ENCODE measurements at places on chromosomes 13 and 19.

- peak; percentile 87 for DNase-seq
These were observed 5.5 kb downstream of the EPS8L1 start for GRCh38 chr19:55080968-55081769.

GRCh38 chr19:1907563-1908363 is 2.6 kb downstream of the ADAT3 start:
- DNase-seq, result no peak

- no peak for DNase-seq
These were observed 4.8 kb upstream of the ATF5 start for GRCh38 chr19:49924004-49924880.

DNA sequence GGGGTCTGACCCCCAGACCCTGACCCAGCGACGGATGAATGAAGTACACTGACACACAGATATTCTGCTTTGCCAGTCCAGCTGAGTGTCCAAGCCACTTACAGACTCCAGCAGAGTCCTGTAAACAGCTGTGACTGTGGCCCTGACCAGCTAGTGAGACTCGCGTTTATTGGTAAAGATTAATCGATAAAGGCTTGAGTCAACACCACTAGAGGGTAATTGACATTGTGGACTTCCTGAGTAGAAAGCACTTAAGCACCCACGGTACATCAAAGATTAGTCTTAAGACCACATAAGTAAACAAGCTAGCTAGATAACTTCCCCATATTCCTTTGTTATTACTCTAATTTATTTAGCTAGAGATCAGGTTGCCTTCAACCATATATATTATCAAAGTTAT is 146.0 kb downstream of the OXGR1 start:
- no peak for DNase-seq

DNA sequence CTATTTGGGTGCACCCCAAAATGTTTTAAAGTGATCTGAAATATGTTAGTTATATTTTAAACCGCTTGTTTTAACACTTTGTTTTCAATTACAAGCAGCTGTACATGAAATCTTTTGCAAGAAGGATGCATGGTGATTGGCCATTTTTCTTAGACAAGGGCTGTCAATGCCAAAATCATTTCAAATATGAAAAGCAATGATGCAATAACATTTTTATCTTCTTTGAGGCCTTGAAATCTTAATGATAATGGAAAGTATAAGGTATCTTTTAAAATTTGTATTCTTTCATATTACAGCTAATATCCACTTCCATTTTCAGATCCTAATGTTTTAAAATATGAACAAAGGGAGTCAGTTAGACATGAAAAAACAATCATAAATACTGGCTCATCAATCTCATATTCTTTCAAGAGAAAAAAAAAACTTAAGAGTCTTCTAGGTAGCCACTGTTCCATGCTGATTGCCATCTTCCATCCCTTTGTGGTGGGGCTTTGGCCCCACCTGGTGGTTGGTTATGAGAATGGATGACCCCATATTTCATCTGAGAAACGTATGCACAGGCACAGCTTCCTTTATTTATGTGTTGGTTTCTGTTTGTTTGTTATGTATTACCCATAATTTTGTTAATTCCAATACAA is 330.3 kb upstream of the MIR17HG start:
- DNase-seq, result peak; percentile 65

DNA sequence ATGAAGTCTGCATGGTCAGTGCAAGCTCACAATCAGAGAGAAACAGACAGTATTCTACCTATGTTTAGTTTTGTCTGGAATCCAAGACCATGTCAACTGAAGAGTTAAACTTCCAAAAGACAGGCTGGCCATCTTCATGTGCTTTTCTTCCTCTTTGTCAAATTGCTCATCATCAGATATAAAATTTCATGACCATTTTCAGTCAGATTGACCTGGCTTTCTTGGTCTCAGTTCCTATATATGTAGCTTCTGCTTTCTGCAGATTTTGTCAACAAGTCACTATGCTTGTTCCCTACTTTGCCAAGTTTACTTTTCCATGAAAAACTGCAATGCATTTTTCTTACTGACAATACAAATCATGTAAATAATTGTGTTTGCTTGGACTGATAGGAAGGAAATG is 13.9 kb downstream of the SLC46A3 start:
- DNase-seq, result no peak

DNA sequence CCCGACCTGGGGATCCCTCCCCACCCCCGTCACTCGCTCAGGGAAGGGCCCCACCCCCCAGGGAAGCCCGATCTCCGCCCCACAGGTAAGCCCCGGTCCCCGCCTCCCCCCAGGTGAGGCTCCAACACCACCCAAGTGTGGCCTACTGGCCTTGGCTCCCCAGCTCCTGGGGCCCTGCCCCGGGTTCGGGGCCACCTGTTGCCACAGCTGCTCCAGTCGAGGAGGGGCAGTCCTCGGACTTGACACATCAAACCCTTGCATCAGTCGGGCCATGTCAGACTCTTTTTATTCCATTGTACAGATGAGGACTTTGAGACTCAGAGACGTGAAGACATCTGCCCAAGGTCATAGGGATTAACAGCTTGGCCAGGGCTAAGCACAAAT is 512 bp downstream of the CC2D1A start:
- peak; percentile 27 for DNase-seq

DNA sequence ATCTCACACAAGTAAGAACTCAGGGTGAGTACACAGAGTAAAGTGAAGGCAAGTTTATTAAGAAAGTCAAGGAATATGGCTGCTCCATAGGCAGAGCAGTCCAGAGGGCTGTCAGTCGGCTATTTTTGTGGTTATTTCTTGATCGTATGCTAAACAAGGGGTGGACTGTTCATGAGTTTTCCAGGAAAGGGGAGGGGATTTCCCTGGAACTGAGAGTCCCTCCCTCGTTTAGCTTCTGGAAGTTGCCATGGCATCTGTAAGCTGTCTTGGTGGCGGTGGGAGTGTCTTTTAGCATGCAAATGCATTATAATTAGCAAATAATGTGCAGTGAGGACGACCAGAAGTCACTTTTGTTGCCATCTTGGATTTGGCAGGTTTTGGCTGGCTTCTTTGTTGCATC is 5.8 kb upstream of the VSTM1 start:
- DNase-seq, result no peak

- no peak for DNase-seq
These were observed 1.2 kb upstream of the ZNF626 start for GRCh38 chr19:20662421-20663105.

GRCh38 chr19:16649734-16650133 is 10.2 kb downstream of the SMIM7 start:
- DNase-seq, result no peak

- no peak for DNase-seq
These were observed 4.5 kb downstream of the MAMSTR start for GRCh38 chr19:48714759-48715675.

- DNase-seq, result no peak
These were observed 7.3 kb downstream of the FXYD3 start for GRCh38 chr19:35122687-35123551.

- peak; percentile 67 for DNase-seq
These were observed 968 bp downstream of the RAVER1 start for GRCh38 chr19:10332158-10332964.

DNA sequence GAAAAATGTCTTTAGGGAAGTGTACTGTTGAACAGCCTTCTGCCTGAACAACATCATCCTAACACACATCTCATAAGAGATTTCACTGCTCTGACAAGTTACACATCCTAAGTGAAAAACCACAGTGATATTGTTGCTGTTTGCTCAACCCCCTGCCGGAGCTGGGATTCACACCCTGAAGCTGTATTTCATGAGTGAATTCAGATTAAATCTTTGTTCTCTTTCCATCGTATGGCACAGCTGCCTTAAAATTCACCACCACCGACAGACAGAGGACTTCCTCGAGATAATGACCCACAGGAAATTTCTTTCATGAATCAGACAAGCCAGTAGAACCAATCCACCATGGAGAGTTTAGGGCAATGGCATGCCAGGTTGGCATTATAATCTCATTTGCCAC is 280.8 kb downstream of the DCT start:
- DNase-seq, result no peak

DNA sequence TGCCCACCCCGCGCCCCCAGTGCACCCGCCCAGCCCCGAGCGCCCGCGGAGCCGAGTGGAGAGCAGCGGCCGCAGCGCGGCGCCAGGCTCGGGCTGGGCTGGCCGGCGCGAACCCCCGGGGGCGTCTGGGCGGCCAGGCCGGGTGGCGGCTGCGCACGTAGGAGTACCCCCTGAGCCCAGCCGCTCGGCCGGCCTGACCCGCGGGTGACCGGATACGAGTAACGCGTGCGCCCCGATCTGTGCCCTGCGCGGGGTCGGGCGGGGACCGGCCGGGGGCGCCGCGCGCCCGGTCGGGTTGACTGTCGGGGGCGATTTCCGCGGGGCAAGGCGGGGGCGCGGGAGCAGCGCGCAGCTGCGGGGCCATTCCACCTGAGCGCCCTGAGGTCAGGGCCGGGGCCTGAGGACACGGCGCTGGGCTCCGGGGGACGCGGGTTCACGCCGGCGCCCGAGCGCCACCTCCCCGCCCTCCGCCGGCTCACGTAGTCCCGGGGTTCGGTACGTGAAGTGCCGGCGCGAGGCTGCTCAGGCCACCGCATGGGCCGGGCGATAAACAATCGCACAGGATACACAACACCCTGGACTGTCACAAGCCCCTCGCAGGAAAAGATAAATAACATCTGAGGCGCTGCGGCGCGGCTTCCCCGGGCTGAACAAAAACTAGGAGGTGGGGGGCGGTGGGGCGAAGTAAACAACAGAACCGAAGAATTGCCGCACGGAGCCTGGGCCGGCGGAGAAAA is 37.6 kb upstream of the FLT1 start:
- no peak for DNase-seq

DNA sequence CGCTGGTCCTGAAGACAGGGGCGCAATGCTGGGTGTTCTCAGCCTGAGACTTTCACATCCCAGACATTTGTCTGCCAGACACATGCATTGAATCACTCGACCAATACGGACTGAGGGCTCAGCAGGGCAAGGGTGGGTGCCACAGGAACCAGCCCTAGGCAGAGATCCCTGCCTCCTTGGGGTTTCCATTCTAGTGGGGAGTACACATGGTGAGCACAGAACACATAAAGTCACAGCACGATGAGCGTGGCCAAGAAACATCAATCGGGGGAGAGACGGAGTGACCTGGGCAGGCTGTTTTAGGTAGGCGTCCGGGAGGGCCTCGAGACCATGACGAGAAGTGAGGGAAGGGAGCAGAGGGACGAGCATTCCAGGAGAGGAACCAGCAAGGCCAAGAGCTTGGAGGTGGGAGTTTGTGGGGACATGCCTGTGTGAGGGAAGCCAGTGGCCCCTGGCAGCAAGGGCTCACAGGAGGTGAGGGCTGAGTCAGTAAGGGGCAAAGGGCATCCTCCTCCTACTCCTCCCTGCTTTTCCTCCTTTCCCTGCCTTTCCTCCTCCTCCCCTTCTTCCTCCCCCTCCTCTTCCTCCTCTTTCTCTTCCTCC is 126.3 kb upstream of the PEG3 start:
- DNase-seq, result no peak

DNA sequence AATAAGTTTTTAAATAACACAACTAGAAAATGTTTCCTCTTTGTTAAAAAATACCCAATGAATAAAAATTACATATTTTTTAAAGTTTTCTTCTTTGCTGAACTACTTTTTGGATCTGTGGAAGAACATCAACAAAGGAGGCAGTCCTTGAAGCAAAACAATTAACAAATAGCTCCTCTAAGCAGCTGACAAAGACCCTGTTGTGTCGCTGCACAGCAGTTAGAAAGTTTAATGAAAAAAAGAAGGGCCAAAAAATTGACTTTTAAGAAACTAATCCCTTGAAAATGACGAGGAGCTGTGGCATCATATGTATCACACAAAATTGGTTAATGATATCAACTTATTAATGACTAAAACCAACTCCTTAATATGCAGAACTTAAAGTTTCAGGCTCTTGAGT is 72.1 kb downstream of the SLITRK1 start:
- no peak for DNase-seq

DNA sequence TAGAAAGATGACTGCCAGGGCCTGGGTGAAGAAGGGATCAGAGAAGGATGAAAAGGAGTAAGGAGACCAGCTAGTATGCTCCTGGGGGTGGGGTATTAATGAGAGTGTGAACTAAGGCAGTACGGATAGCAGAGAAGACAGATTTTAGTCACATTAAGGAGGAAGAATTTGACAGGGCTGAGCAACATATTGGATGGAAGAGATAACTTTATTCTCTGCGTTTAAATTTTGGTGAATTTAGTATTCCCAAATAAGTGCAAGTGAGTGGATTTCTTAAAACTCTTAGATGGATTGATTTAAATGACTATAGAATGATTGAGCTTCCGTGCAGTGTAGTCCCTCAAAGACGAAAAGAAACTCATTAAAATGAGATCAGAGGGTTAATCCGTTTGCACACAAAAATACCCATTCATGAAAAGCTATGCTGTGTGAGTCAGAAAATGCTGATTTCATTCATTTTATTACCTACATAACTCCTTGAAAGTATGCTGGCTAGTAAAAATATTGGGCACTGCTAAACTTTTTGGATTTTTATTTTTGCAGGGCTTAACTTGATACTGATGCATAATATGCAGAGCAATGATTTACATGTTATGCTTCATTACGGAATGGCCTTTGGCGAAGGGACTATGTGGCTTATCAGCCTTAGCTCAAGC is 54.1 kb downstream of the WDFY2 start:
- DNase-seq, result no peak

DNA sequence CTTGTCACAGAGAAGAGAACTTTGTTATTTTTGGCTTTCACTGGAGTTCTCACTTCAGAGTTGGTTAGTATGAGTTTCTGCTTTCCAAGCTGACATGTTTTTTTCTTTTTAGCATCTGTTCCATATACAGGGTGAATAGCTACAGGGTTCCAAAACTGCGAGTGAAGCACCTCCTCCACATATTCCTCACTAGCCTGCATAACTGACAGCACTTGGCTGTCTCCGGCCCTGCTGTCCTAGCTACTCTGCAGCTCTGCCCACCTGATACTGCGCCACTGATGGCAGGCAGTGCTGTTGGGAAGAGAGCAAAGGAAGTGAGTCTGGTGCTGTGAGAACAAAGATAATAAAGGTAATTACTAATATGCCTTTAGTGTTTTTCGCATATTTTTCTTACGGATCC is 6.8 kb downstream of the ATP8A2 start:
- no peak for DNase-seq

- no peak for DNase-seq
These were observed 53.3 kb downstream of the CEBPG start for GRCh38 chr19:33426621-33427361.

GRCh38 chr19:7953060-7953459 is 9.6 kb upstream of the TIMM44 start:
- DNase-seq, result peak; percentile 44

GRCh38 chr19:35130761-35131720 is 3.8 kb downstream of the LGI4 start:
- no peak for DNase-seq

DNA sequence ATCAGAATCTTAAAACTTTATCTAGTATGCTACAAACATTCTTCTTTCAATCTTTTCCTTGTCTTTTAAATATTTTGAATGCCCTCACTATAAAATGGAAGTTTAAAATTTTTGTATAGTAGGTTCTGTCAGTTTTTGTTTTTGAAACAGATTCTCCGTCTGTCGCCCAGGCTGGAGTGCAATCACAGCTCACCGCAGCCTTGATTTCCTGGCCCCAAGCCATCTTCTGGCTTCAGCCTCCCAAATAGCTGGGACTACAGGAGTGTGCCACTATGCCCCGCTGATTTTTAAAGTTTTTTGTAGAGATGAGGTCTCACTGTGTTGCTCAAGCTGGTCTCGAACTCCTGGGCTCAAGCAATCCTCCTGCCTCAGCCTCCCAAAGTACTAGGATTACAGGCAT is 20.7 kb downstream of the PHF11 start:
- no peak for DNase-seq
